ENCODE measurements at places on chromosomes 12 and 14. TPM values are rescaled to one million over a fixed set of nuclear protein-coding genes. Genes with fewer than 3 reads are reported as not detected.

SERPINA9 gene
- polyA plus RNA-seq: not detected

BEGAIN gene
- polyA plus RNA-seq: 4.5 TPM

RTL1 gene
- polyA plus RNA-seq: 60.5 TPM

CLEC6A gene
- polyA plus RNA-seq: not detected

- DNase-seq: no peak
These were observed 8.7 kb upstream of the A2ML1 start for GRCh38 chr12:8813572-8814357.

POU6F1 gene
- polyA plus RNA-seq: 7.9 TPM

- DNase-seq: no peak
These were observed 444.5 kb upstream of the FAR2 start for GRCh38 chr12:28704477-28705169.

- no peak for DNase-seq
These were observed 75.1 kb downstream of the DCAF5 start for GRCh38 chr14:69077841-69078240.

- no peak for DNase-seq
These were observed 371 bp upstream of the REM2 start for GRCh38 chr14:22882529-22883172.

IKZF4 gene
- 9.4 TPM for polyA plus RNA-seq

- no peak for DNase-seq
These were observed 1061.0 kb upstream of the TMEM132C start for GRCh38 chr12:127205781-127206555.

DNA sequence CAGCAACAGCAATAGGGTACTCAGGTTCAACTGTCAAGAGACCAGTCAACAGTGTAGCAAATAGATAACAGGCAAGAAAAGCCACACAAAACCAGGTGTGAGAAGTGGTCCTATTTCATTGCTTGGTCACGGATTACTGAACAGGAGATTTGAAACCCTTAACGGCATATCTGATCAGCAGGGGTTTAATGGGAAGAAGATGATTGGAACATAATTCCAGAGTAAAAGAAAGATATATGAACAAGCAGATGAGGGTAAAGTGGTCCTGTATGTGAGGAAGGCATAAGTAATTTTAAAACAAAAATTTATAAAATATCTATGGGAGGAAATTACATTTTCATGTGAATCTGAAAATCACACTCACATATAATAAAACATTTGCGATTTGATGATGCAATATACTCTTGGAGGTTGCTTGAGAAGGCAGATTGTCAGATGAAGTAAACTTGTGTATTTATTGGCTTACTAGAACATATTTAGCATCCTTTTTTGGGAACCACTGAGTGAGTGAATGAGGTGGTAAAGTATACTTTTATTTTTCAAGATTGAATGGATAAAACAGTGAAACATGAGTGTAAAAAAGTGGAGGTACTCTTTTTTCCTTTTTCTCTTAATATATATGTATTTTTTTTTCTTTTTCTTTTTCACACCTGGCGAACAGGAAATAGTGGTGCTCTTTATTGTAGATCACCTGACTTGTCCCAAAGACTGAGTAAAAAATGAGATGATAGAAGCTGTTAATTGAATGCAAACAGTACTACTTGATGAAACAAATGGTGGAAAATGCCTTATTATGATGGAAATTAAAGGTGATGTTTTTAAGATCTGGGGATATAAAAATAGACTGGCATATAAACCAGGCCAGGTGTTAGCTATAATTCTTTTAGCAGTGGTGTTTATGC is 21.6 kb upstream of the SDR39U1 start:
- no peak for DNase-seq

- no peak for DNase-seq
These were observed 11.2 kb downstream of the ACVR1B start for GRCh38 chr12:51962737-51963136.
